Head of caudate nucleus (tissue), 42 donors: ENCODE measurements at places on chromosomes 11 and 22.

DNA sequence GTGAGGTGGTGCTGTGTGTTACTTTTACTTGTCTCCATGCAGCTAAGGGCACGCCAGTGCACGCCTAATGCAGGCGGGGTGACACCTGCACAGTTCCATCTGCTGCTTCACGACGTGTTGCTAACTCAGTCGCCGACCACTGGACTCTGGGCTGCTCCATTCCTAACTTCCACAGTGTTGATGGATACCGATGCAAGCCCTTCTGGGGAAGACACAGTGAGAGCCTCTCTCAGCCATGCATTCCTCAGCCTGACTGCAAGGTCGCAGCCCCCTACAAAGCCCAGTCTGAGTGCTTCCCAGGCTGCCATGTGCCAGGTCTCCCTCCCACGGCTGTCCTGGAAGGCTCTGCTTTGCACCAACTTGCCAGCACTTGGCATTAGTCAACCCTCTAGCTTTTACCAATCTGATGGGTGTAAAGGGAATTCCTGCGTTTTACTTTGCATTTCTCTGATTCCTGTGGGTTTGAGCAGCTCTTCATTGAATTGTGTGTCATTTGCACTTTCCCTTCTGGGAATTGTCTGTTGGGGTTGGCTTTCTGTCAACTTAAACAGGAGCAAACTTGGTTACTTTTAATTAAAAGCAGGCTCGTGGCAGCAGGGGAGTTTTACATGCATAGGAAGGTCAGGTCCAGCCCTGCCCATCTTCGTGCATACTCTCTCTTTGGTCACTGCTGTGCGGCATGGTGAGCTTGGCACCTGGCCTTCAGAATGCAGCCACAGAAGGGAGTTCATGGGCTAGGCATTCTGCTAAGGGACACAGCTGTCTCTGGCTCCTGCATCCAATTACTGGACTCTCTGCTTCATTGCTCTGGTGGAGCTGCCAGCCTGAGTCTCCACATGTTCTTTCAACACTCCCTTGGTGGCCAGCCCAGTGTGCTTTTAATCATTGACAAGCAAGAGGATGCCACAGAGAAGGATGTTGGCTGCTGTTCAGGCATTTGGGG lies 34.6 kb upstream of the SHANK2 start:
- DNase-seq = peak; percentile 48

DNA sequence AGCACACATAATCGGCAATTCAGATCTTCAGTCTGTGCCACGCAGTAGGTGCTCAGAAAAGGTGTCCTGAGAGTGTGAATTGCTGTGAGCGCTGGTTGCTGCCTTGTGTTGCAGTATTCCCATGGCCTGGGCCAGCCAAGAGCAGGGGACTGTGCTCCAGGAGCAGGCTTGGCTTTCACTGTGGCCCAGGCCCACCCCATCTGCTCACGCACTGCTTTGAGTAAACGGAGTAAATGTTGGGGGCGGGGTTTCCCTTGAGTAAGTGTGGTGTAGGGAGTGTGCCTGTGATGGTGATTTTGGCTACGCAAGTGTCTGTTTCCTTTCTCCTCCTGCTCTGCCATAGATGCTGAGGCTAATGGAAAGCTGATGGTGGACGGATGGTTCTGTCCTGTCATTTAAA lies 2.3 kb downstream of the CTTN start:
- DNase-seq = no peak

GRCh38 chr22:24593836-24594568 lies 1.1 kb upstream of the LRRC75B start:
- no peak for DNase-seq

- DNase-seq = peak; percentile 100
Observed at GRCh38 chr11:64241241-64241490, 271 bp downstream of the FKBP2 start.

- no peak for DNase-seq
Observed at GRCh38 chr11:7032692-7033091, 12.4 kb downstream of the NLRP14 start.
